NCI-H774 (cell line): ENCODE measurements at places on chromosomes 5 and 9.

DNA sequence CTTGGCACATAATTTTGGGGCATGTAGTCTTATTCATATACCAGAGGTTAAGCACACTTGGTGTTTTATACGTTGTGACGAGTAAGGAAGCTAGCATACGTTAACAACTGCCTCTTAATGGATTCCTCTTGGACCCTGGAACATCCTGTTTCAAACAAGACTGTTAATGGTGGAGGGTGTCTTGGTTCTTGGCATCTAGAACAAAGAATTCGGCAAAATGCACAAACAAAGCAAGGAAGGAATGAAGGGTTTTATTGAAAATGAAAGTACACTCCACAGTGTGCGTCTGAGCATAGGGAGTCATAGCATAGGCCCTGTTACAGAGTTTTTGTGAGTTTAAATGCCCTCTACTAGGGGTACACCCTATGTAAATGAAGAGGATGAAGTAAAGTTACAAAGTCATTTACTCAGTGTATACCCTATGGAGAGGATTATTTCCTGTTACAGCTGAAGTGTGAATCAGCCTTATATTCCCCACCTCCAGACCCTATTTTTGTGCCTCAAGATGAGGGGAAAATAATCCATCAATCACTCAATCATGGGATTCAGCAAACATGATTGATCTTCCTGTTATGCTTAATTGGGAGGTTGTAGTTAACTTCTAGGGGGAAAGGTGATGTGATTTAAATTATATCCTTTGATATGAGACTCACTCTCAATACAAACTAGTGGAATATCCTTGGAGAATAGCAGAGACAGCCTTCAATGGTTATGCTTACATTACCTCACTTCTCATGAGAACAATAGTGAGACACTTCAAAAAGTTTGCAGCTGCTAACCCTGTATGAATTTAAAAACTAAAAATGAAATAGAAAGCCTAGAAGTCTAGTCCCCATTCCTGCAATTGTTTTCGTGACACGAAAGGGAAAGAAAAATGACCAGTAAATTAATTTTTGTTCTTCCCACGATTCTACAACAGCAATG lies 84.9 kb upstream of the MYO10 start:
- no peak for DNase-seq

DNA sequence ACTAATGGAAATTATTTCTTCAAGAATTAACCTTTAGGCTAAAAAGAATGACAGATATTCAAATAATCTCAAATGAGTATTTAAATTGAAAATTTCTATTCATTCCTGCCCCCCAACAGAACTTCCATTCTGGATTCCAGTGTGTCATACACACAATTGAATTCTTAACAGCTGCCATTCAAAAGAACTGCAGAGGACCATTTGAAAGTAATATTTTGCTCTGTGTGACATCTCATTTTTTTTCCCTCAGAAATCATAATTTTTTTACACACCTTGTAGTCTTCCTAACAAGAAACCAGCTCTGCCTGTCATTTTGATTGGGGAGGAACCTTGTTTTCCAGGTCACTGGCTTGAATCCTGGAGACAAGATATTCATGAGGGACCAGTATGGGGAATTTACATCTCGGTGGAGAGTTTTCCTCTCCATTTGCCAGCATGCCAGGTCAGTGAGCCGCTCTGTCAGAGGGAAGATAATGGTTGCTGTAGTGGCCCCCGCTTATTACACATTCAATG lies 358.7 kb upstream of the ITGA1 start:
- DNase-seq = no peak

DNA sequence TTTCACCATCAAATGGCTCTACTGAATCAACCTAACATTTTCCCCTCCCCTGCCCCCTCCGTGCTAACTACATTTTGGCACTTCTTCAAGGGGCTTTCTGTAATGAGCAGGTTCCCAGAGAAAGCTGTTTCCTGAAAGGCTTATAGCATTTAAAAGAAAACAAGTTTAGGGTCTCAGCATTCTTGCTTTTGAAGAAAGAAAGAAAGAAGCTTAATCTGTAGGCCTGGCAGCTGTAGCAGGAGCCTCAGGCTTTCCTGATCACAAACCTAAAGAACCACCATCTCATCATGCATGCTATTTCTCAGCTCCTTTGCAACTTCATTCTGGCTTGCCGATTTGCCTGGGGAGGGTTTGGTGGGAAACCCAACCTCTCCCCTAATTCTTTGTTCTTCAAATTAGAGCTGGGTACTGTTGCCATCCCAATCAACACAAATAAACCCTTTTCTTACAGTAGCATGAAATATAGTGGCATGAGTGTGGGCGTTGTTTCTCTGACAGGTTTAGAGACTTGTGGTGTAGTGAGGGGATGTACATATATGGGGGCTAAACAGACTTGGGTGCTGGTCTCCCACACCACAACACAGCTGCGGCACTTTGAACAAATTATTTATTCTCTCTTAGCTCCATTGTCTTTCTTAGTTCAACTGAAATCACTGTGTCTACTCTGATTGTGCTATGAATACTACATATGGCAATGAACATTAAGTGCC lies 160.5 kb upstream of the TNC start:
- no peak for DNase-seq

DNA sequence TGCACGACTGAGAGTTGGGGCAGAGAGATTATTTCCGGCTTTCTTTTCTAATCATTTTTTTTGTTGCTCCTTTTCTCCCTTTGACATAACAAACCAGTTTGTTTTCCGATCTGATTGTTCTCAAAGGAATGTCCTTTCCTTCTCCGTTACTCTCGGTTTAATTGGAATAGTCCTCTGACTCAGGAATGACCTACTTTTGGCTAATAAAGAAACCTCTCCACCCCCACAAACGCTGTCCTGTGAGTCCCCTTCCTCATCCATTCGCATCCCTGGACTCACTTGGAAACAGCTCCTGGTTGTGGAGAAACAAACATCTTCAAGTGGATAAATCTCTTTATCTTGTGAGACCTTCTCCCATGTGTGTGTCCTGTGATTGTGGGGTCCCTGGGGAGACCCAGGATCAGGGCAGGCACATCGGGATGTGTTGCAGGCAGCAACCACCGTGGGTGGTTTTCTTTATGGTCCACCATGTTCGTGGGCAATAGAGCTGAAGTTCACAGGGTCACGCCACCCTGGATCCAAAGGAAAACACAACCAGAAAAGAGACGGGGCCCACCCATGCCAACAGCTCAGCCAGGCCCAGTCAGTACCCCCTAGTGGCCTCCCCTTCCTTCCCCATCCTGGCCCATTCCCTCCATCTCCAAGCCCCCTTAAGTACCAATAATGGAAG lies 45.2 kb upstream of the NEK6 start:
- no peak for DNase-seq

DNA sequence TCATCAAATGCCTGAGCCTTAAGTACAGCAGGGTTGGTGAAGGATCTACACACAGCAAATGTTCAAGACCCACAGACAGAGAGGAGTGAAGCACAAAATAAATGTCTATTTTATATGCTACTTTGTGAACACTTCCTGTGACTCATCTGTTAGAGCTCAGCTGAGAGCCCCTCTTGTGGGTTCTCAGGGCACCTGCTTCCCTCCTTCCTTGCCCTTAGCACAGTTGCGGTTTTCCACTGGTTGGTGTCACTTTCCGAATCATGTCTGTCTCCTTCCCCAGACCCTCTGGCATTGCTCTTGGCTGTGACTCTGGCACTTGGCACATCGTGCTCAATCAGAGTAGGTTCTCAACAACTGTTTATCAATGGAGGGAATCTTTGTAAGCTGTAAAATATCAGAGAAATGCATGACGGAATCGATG lies 128.5 kb upstream of the STC2 start:
- no peak for DNase-seq

GRCh38 chr5:123157791-123158581 lies 68.9 kb downstream of the PRDM6 start:
- DNase-seq = no peak

DNA sequence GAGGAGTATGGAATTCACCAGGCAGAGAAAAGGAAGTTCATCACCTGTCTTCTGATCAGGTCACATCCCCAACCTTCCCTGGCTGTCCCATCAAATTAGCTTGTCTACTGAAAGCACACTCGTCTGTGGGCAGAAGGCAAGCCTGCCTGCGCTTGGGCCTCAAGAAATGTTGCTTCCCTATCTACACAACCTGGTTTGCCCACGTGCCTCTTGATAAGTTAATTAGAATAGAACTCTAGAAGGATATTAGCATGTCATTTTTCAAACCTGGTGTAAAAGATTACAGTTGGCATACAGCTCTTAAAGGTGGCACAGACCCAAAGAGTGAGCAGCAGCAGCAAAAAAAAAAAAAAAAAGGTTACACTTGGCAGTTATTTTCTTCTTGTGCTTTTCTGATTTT lies 5.1 kb downstream of the TTC23L start:
- no peak for DNase-seq

- DNase-seq = no peak
Measured at GRCh38 chr9:21836437-21837161, 34.2 kb downstream of the MTAP start.

DNA sequence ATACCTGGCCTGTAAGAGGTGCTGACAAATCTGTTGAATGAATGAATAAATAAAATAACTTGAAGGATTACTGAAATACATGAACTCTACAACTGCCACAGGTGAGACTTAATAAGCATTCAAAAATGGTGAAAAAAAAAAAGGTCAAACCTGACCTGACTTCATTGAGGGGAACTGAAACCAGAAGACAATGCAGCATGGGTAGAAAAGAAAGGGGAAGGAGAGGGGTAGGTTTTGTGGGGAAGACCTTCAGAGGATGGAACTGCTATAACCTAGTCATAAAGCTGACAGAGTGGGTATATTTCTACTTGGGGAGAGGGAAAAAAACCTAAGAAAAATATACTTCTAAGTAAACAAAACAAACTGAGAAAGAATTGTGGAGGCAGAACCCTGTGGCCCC lies 56.6 kb downstream of the RASEF start:
- DNase-seq = no peak

GRCh38 chr9:1598270-1598669 lies 416.9 kb upstream of the SMARCA2 start:
- DNase-seq = no peak

DNA sequence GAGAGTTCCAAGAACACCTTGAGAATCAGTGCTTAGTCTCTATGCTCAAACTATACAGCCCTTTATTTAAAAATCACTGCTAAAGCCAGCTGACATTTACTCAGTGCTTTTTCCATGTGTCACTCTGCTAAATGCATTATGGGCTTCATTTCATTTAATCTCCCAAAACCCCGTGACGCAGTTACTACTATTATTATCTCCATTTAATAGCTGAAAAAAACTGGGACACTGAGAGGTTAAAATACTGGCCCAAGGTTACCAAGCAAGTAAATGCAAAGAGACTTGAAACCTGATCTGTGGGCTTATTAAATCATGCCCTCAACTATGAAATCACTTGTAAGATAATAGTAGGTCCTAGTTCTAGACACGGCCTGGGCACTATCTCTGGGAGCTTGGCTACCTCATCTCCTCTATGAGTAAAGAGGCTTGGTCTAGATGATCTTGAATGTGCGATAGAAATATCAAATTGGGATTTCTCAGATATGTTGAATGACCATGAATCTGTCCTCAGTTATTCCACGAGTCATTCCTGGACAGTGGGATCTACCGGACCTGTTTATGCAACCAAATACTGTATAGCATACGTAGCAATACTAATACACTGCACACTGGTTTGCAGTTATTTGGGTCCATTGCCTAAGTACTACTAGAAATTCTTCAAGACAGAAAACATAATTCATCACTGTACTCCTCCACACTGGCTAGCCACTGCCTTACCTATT lies 32.3 kb downstream of the MARCHF11 start:
- no peak for DNase-seq

DNA sequence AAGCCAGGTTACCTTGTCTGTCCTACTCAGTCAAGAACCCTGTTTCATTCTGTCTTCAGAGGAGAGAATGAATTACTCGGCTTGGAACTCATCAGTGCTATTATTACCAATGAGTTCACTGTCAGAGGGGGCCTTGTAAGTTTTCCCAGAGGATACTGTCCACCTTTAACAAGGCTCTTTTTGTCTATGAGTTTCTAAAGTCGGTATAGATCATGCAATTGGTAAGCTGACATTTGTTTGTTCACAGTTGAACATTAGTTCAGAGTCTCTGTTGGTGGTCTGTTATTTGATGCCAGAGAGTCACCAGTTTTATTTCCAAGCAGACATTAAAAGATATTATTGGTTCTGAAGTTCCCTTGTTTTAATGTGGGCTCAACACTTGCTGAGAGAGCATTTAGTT lies 58.1 kb upstream of the DHFR start:
- no peak for DNase-seq

GRCh38 chr5:157029457-157029856 lies 29.5 kb downstream of the HAVCR1 start:
- DNase-seq = no peak

- no peak for DNase-seq
Measured at GRCh38 chr9:8371686-8372085, 572.1 kb upstream of the DMAC1 start.

- DNase-seq = no peak
Measured at GRCh38 chr9:86684148-86684547, 263.2 kb downstream of the GAS1 start.

- no peak for DNase-seq
Measured at GRCh38 chr5:159178978-159179377, 30.4 kb downstream of the RNF145 start.

GRCh38 chr9:34744295-34745221 lies 34.6 kb upstream of the CCL21 start:
- DNase-seq = no peak

GRCh38 chr9:136900988-136901515 lies 14.7 kb downstream of the TRAF2 start:
- no peak for DNase-seq

DNA sequence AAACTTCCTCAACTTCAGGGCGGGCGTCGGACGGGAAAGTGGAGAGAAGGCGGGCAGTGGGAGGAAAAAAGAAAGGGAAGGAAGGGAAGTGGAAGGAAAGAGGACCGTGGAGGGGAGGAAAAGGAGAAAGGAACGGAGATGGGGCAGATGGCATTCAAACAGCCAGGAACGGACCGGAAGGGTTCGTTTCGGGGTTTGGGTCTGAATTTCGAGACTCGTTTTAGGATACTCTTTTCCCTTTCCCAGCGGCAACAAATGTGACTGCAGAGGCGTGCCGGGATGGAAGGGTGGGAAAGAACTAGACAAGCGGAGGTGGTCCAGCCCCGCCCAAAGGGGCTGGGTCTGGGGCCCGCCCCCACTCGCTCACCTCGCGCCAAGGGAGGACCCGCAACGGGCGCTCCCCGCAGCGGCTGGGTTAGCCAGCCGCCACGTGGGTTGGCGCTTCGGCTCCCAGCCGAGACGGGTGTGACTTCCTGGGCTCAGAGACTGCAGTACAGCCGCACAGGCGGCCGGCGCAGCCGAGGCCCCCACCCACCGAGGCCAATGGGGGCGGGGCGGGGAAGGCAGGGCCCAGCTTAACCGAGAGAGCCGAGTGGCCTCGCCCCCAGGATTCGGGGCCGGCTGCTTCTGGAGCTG lies 2.7 kb downstream of the VCAN start:
- peak; percentile 94 for DNase-seq

GRCh38 chr9:107863396-107863795 lies 373.8 kb upstream of the KLF4 start:
- no peak for DNase-seq

DNA sequence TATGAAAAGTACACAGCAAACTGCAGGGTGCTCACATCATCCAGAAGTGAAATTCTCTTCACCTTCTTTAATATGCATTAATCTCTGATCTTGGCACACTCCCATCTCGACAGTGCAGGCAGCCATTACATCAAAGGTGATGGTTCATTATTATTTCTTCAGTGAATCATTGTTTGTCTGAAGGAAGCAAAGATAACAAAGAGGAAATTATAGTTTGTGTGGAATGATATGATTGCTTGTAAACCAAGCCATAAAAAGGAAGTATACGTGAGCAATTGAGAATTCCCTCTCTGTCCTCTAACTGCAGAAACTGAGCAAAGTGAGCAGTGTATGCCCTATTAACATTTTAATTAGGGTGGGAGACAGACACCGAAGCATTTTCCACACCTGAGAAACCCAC lies 171.6 kb upstream of the PPP1R2B start:
- no peak for DNase-seq
